ENCODE measurements at places on chromosomes 1 and 21. TPM values are rescaled to one million over a fixed set of nuclear protein-coding genes. Genes with fewer than 3 reads are reported as not detected.

The TEX38 gene
- not detected for total RNA-seq

The FCRL4 gene
- not detected for total RNA-seq

The NCAM2 gene
- total RNA-seq, result 1.1 TPM

The RBP7 gene
- not detected for total RNA-seq

The CR2 gene
- total RNA-seq, result not detected

The SPRR2E gene
- not detected for total RNA-seq

The CACNA1S gene
- not detected for total RNA-seq

The SLC22A15 gene
- 7.0 TPM for total RNA-seq

The TMOD4 gene
- not detected for total RNA-seq

The PTGFRN gene
- total RNA-seq, result 32.1 TPM

The UTS2 gene
- not detected for total RNA-seq

The CDA gene
- 2.0 TPM for total RNA-seq

The PRKAB2 gene
- 10.4 TPM for total RNA-seq

The C4BPA gene
- total RNA-seq, result not detected

The PLA2G2F gene
- total RNA-seq, result not detected

The RGS8 gene
- total RNA-seq, result not detected

The SYTL1 gene
- not detected for total RNA-seq

The KRTAP21-2 gene
- total RNA-seq, result not detected

The SCCPDH gene
- total RNA-seq, result 48.5 TPM

The CCDC27 gene
- total RNA-seq, result not detected

The LCE1F gene
- not detected for total RNA-seq

The CFAP57 gene
- total RNA-seq, result under 0.01 TPM

The OR6N1 gene
- not detected for total RNA-seq

The ADAMTS4 gene
- 1.8 TPM for total RNA-seq

The AKR7A3 gene
- 1.4 TPM for total RNA-seq

The GPR3 gene
- 0.73 TPM for total RNA-seq

The ADAR gene
- 77.5 TPM for total RNA-seq

The SPRR2F gene
- not detected for total RNA-seq

All from subcutaneous preadipocyte (primary cell).